BJ (cell line): ENCODE measurements at places on chromosomes 4 and X. TPM values are rescaled to one million over a fixed set of nuclear protein-coding genes. Genes with fewer than 3 reads are reported as not detected.

DNA sequence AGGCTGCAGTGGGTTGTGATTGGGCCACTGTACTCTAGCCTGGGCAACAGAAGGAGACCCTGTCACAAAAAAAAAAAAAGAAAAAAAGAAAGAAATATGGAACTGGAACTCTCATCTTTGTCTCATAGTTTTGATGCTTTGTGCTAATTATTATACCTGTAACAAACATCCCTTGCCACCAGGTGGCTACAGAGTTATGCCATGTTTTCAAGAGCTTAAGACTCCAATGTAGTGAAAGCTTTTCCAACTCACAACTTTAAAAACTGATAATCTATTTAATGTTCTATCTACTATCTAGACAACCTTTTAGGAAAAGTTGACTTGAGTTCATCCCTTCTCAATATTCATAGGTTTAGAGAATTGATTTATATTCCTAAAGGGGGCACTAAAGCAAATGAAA, 42.4 kb downstream of the HTR2C start:
- DNase-seq, result no peak

DNA sequence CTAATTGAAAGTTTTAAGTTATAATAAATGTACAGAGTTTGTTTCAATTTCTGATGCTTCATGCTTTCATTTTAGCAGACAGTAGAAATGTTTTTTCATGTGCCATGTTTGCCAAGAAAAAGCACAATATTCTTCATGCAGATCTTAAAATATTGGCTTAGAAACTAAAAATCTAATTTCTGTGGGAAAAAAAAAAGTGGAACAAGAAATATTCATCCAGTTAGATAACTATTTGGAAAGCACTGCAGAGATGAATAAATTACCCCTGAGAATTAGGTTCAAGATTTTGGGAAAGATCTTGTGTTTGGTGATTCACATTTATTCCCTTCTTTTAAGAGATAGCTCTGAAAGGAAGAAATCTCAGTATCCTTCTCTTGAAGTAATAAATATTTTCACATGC, 912.5 kb downstream of the C4orf33 start:
- no peak for DNase-seq

- DNase-seq, result no peak
Observed at GRCh38 chr4:53695540-53696463, 104.5 kb upstream of the LNX1 start.

DNA sequence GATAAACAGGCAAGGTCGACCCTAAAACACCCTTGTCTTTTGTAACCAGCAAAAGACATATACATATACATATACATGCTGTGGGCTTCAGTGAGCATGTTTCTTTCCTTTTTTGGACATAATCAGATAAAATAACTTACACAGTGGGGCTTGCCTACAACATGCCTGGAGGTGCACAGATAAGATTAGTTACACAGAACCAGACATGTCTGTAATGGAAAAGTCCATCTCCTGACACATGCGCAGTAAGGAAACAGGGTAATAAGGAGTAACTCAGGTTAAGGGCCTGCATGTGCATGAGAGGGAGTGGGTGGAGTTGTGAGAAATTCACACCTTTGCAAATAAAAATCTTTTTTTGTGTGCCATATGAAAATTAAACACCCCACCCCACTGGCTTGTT, 3.4 kb downstream of the UGT2A1 start:
- DNase-seq, result no peak

DNA sequence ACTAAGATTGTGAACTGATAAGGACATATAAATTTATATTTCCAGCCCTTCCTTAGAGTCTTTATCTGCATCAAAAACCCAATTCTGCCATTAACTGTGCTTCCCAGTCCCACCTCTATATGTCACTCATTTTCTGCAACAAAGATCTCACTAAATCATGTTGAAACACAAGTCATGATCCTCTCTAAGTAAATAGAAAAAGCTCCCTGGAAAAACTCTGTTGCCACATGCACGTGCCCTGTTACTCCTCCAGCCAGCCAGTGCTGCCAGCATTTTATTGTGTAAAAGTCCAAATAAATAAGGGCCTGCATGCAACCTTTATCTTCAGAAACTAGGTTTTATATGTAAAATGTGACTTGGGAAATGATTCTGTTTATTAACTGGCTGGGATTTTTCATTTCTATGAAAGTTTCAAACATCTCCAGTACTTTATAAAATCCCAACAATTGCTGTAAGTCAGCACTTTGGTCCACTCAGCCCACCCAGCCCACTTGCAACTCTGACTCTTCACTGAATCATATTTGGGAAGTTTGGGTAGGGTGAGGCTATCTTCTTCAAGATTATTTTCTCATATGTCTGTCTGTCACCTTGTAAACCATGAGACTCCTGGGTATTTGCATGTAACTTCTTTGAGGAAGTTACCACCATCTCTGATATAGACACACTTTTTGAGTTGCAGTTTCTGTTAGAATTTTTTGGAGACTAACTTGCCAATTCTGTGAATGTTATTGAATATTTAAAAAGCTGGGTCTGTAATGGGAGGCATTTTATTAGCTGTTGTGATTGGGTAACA, 40.0 kb upstream of the SMARCA5 start:
- no peak for DNase-seq

DNA sequence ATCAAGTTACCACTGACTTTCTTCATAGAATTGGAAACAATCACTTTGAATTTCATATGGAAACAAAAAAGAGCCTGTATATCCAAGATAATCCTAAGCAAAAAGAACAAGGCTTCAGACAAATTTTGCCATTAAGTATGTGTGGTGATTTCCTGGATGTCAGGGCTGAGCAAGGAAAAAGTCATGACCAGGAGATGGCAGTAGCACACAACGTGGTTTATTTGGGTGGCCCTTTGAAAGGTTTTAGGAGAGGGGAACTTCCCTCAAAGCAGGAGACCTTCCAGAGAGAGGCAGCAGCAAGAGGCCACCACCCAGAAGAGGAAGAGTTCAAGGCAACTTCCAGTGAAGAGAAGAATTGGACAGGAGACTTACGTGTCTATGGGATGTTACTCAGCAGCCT, 18.1 kb upstream of the ZXDB start:
- no peak for DNase-seq

- no peak for DNase-seq
Observed at GRCh38 chr4:124534131-124534530, 178.4 kb downstream of the ANKRD50 start.

DNA sequence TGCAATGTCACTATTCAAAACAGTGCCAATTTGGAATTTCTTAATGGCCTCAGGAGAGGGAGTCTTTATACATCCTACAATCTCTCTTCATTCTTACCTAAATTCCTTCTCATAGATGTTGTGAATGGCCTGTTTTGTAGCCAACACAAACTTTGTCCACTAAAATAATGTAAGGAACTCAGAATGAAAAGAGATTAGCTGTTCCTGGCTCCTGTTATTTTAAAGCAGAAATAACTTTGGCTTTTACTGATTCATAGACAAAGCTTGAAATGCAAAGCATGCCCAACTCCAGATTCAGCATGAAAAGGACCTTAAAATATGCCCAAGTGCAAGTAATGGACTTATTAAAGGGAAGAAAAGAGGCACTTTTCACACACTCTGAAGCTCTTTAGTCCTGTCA, 146.0 kb upstream of the GPC4 start:
- no peak for DNase-seq

GRCh38 chr4:61886131-61886530, 686.0 kb downstream of the ADGRL3 start:
- DNase-seq, result no peak

- DNase-seq, result no peak
Observed at GRCh38 chr4:74838746-74839370, 44.5 kb upstream of the BTC start.

DNA sequence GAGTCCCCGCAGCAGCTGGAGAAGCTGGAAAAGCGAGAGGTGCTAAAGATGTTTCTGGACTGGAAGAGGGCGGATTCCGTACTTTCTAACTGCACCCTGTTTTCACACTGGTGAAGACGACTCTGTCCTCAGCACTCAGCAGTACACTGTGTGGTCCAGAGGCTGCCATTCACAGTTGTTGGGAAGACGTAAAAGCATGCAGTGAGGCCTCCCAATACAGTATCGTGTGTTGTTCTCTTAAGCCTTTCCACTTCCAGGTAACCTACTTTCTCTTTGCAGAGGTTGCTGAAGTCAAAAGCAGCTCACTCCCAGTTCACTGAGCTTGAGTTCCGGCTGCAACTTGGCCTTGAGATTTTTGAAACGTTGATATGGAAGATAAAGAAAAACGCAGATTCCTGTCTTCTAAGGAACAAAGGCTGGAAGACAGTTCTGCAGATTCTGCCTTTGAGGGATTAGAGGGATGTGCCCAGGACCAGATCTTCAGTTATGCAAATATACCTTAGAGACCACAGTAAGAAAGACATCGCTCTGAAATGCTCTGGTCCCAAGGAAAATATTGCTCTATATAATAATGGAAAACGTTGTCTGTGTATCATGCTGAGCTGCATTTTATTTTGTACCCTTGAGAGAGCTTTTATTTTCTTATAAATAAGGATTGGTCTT, 540.9 kb downstream of the TRIML1 start:
- DNase-seq, result no peak

- no peak for DNase-seq
Observed at GRCh38 chrX:15714529-15714928, 23.5 kb upstream of the CA5B start.

GRCh38 chrX:37834937-37835336, 12.4 kb downstream of the DYNLT3 start:
- no peak for DNase-seq

- no peak for DNase-seq
Observed at GRCh38 chrX:143058120-143058519, 32.4 kb downstream of the SPANXN4 start.

DNA sequence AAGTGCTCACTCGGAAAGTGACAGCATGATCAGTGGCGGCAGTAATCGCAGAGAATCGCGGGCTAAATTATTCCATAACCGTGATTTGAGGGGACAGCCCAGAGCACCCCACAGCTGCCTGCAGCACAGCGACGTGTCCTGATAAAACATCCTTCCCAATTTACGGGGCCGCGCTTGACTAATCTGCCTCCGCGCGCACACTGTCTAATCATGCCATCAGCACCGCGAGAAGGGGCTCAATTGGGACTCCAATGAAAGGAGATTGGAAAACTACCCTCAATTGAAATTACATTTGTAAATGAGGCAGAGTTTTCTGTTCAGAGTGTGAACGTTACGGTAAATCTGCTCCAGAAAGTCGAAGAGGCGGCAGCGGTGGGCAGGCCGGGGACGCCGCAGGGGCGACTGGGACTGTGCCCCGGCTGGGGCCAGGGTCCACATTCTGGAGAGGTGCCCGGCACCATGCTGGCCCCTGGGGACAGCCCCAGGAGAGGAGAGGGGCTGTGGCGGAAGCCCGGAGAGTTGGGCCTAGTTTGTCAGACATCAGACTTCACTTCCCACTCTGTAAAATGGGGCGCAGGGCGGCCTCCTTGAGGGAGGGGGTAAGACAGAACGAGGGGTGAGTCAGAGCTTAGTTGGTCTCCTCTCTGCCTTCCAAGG, 107.7 kb downstream of the FAM53A start:
- no peak for DNase-seq

DNA sequence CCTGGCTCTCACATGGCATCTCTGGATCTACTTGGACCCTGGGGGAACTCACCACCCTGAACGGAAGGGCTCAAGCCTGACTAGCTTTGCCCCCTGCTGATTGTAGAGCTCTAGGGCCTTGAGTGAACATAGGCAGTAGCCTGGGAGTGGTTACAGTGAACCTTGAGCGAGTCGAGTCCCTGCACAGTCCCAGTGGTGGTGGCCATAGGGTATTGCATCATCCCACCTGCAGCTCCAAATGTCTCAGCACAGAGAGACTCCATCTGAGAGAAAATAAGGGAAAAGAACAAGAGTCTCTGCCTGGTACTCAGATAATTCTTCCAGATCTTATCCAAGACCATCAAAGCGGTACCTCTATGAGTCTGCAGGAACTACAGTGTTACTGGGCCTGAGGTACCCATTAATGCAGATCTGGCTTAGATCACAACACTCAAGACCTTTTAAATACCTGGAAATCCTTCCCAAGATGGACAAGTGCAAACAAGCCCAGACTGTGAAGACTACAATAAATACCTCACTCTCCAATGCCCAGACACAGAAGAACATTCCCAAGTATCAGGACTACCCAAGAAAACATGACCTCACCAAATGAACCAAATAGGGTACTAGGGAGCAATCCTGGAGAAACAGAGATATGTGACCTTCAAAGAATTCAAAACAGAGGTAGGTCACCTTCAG, 167.5 kb upstream of the TET2 start:
- no peak for DNase-seq

DNA sequence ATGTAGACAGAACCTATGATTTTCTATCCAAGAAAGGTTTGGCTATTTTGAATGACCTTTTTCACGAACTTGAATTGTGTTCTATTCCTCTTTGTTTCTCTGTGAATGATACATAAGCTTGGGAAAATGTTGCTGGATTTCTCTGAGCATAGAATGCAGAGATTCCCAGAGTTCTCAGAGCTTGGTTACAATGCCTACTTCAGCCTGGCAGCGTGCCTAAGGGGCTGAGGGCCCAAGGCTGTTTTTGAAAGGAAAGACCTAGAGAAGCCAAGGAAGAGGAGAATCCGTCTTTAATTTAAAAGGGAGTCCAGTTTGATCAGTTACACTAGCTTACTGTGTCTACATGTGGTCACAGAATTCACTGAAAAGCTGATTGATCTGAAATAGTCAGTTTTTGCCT, 55.3 kb upstream of the CXorf51B start:
- DNase-seq, result no peak

DNA sequence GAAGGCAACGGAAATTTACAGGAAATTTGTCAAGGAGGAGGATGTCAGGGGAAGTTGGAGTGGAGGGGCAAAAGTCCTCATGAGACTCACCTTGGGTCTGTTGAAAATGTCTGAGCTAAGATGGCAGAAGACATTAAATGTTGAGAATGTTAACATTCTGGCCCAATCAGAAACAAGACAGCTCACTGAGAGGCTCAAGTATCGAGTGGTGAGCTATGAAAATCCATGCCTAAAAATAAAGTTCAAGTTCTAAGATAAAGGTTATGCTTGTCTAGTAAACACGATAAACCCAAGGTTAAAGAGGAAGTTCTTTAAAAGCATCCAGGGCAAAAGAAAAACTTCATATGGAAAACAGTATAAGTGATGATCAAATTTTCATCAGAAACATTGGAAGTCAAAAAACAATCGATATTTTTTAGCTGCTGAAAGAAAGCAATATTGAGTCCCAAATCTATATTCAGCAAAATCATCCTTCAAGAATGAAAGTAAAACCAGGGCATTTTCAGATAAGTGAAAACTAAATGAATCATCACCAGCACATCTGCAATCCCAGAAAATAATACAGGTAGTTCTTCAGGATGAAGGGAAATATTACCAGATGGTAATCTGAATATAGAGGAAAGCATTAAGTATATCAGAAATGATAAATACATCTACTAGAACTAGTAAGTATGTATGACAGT, 462.4 kb downstream of the TLL1 start:
- no peak for DNase-seq

GRCh38 chrX:11908371-11908770, 150.3 kb downstream of the MSL3 start:
- no peak for DNase-seq

NIPAL1 gene
- 0.60 and 1.0 TPM in 2 replicates for polyA plus RNA-seq

MYOZ2 gene
- polyA plus RNA-seq, result 0.17 and 0.29 TPM in 2 replicates

CYLC1 gene
- polyA plus RNA-seq, result not detected in 2 replicates

LIMCH1 gene
- polyA plus RNA-seq, result 107 and 133 TPM in 2 replicates

AR gene
- 11.4 and 13.9 TPM in 2 replicates for polyA plus RNA-seq

FAM47A gene
- not detected in 2 replicates for polyA plus RNA-seq

SPANXN4 gene
- not detected in 2 replicates for polyA plus RNA-seq

TMPRSS11B gene
- not detected in 2 replicates for polyA plus RNA-seq

TRAPPC11 gene
- polyA plus RNA-seq, result 21.2 and 38.3 TPM in 2 replicates

IL13RA1 gene
- 27.7 and 51.5 TPM in 2 replicates for polyA plus RNA-seq

SFRP2 gene
- 0.05 TPM in 1 of 2 replicates, not detected in the other for polyA plus RNA-seq

CXCL8 gene
- 1.0 and 1.1 TPM in 2 replicates for polyA plus RNA-seq

SULT1E1 gene
- not detected in 2 replicates for polyA plus RNA-seq

PABPC5 gene
- polyA plus RNA-seq, result 0.66 and 0.99 TPM in 2 replicates

UGT2A1 gene
- polyA plus RNA-seq, result not detected in 2 replicates
